Daoy (cell line): ENCODE measurements at places on chromosomes 2 and 18.

DNA sequence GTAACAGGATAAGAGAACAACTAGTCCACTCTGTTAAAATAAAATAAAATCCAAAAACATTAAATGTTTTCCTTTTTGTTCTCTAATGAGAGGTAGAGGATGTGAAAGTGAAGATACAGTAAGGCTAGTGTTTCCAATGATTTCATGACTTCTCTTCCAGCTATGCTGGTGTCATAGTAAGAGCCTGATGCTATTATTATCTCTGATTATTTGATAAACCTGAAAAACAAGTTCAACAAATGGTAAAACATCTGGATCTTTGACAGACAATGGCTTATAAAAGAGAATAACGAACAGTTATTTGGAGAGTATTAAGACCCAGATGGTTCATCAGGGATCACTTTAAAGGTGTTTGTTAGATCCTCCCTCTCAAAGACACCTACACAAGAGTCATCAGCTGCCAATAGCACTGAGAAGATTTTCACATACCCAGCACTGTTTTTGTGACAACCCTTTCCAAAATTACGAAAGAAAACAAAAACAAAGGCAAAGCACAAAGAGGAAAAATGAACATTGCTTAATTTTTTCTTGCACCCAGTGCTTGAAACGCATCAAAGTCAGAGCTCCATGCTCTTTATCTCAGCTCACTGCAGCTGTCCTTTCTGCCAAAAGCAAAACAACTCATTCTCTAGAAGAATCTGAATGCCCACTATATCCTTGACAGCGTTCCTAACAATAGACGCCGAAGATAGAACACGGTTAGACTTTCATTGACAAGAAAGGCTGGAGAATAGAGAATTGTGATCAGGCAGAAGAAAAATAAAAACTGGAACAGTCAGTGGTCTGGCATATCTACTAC is 168.6 kb downstream of the SLC8A1 start:
- no peak for DNase-seq

- peak; percentile 3 for DNase-seq
These were observed 681.3 kb downstream of the ADCYAP1 start for GRCh38 chr18:1585881-1586488.

DNA sequence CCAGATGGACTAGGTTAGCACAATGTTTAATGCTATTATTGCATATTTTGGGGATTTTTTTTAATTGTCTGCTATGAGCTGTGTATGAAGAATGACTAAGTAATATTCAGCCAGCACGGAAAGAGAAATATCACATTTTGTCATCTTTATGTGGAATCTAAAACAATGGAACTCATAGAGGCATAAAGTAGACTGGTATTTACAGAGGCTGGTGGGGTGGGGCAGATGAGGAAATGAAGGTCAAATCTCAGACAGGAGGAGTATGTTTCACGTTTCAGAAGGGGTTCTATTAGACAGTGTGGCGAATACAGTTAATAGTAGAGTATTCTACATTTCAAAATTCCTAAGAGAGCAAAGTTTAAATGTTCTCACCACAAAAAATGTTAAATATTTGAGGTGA is 4.7 kb downstream of the CDH19 start:
- DNase-seq: no peak

GRCh38 chr2:33372940-33373553 is 103.4 kb upstream of the RASGRP3 start:
- DNase-seq: peak; percentile 50

GRCh38 chr2:123359636-123360035 is 665.5 kb upstream of the CNTNAP5 start:
- DNase-seq: no peak
